ENCODE measurements at places on chromosomes 6 and 20.

DNA sequence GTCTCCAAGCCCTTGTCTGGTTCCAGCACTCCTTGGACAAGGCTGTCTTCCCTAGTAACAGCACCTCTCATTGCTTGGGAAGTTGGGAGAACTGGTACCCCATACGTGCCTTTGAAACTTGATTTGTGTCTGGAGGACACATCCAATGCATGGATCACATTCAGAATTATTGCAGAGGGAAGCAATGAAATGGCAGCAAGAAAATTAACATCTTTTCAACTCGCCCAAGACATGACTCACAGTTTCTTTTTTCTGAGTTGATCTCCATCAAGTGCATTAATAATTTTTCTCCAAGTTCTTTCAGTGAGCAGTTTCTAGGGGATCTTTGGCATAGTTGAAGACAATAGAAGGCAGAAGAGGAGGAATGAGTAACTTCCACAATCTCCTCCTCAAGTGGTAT lies 22.3 kb upstream of the PI3 start:
- no peak for DNase-seq

DNA sequence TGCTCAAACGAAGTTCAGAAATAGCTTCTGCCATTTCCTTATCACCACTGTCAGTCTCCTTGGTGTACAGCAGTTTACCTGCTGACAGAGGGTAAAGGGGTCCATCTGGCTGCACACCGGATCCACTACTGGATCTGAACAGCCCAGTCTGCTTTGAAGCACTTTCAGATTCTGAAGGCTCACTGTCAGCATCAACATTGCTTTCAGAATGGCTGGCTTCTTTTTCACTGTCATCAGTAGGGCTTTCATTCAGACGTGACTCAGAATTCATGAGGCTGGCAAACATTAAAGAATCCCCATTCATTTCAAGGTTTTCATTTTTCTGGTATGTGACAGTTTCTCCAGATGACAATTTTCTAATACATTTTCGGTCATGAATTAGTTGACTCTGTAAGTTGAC lies 21.0 kb upstream of the PNISR start:
- DNase-seq = no peak

- no peak for DNase-seq
Observed at GRCh38 chr6:140436023-140436811, 1061.8 kb upstream of the CITED2 start.

DNA sequence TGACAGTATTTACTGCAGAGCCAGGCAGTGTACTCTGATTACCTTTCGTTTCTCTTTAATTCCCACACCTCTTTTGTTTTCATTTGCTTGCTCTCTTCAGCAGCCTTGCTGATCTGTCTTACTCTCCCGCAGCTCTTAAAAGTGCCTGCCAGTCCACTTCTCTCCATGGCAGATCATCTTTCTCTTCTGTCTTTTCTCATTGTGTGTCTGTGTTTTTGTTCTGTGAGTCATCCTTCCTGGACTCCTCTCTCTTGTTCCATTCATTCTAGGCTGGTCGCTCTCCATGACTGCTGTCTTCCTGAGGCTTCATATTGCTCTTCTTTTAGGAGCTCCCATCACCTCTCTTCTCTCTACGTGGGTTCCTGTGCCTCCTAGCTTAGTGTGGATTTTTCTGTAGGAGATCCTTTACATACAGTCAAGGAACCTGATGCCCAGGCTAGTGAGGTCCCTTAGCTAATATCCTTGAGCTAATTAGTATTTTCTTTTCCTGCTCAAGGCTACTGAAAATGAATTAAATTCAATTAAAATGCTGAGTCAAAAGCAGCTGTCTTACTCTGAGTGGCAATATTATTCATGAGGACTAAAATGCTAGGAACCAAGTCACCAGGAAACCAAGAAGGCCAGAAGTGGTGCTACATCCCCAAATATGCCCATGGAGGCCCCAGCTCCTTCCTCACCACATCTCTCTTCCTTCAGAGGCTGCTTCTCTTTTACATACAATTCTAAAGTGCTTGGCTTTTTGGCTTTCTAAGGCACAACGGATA lies 86.1 kb downstream of the SLX4IP start:
- DNase-seq = no peak

GRCh38 chr6:84421031-84421430 lies 193.6 kb upstream of the CEP162 start:
- no peak for DNase-seq

DNA sequence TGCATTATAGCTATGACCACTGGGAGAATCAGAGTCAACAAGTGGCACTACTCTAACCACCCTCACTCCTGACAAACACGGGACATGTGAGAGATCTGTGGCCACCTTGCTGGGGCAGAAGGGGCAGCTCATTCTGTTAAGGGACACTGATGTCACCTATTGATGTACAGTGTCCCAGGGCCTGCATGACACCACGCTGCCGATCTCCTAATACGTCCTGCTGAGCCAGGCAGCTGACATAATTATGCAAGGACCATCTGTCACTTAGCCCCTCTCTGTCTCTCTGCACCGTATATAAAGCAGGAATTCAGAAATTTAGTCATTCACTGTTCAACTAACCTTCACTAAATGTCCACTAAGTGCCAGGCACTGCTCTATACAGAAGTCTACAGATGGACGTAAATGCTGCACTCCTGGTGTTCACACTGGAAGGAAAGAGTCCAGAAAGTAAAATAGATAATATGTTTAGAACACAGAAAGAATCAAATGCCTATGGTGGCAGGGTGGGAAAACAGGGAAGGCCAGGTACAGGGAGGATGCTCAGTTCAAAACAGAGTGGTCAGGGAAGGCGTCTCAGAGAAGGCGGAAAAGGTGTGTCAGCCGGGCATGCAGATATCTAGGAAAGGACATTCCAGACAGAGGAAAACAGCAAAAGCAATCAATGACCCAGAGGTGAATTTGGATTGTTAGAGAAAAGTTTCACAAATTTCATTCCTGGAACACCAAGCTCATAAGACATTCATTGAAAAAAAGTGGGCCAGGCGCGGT lies 173.8 kb downstream of the ZNF217 start:
- DNase-seq = no peak

DNA sequence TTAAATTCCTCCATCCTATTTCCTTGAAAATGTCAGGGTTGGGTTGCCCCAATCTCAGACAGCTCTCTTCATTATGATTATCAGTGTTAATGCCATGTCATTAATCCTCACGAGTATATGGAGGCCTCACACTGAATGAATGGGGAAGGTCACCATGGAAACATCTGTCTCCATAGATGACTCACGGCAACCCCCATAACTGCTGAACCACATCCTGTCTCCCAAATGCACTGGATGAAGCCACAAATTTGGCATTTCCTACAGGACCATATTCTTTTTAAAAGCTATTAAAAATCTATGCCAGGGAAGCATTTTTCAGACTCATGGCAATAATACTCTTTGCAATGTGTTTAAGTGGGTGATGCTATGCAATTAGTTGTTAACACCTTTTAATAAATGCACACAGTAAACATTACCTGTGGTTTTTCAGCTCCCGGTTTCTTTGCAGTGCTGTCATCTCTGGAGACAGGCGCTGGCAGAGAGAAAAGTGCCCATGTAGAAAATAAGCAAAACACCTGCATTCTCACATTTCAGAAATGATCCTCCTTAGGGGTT lies 80.1 kb upstream of the PTPRK start:
- DNase-seq = no peak

DNA sequence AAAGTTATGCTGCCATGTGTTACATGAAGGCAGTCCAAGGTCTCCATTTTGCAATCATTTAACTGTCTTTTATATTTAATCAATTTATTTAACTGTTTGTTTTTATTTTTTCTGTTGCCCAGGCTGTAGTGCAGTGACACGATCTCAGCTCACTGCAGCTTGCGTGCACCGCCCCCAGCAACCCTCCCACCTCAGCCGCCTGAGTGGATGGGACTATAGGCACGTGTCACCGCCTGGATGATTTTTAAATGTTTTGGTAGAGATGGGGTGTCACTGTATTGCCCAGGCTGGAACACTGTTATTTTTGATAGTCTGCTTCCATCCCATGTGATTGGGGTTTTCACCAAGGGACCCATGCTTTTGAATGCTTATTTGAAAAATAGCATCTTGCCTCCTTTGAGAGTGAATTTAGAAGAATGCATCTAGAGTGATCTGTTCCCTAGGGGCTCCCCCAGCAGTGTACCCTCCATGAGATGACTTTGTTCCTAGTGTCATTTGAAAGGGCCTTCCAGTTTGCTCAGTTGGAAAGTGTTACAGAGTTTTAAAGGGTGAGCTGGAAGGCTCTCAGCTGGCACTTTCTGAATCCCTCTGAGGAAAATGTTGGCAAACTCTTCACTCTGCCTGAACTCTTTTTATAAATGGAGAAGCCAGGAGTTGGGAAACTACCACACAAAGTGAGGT lies 143.4 kb downstream of the JARID2 start:
- DNase-seq = no peak

DNA sequence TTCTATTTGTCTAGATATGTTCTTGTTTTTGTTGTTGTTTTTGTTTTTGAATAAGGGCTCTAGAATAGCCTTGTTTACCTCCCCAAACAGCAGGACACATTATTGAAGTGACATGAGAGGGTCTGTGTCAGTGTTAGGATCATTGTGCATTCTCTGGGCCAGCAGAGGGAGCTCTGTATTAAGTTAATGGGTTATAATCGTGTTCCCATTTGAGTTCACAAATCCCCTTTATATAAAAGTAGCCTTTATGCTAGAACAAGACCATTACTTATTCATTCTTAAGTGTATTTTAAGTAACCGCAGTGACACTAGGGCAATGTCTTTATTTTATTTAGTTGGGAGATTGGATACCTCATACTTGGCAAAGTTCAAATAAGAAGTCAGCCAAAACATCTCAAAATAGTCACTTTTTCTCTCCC lies 44.8 kb downstream of the STK4 start:
- DNase-seq = no peak

DNA sequence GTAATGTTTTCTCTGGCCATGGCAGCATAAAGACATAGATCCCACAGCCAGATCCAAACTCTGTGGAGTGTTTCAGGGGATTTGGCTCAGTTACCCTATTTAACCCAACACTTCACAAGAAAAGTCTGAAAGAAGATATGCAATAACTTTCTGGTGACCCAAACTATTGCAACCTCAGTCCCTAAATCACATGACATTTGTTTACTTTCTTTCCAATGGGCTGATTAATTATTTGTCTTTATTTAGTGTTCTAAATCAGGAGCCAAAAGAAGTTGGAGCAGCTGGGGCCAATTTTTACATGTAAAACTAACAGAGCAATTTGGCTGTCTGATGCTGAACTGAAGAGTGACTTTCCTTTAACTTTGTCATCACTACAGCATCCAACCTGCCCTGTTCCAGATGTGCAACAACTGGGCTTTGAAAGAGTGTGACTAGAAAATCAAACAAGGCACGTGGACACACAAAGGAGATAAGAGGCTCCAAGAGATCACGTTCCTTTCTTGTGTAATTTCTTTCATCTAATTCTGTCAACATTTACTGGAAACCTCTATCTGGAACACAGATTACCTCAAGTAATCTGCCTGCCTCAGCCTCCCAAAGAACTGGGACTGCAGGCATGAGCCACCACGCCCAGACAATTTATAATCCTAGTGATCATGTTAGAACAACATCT lies 90.8 kb downstream of the TRMT11 start:
- DNase-seq = no peak

GRCh38 chr6:109772883-109773431 lies 81.9 kb downstream of the FIG4 start:
- no peak for DNase-seq

GRCh38 chr20:56788671-56789610 lies 159.8 kb downstream of the TFAP2C start:
- DNase-seq = no peak

GRCh38 chr6:168166627-168167026 lies 87.6 kb upstream of the FRMD1 start:
- DNase-seq = no peak

DNA sequence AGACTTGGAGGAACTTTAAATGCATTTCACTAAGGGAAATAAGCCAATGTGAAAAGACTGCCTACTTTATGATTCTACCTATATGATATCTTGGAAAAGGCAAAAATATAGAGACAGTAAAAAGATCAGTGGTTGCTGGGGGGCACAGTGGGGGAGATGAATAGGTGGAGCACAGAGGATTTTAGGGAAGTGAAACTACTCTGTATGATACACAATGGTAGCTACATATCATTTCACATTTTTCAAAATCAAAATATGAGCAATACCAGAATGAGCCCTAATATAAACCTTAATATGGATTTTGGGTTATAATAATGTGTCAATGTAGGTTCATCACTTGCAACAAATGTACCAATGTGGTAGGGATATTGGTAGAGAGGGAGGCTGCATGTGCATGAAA lies 161.4 kb upstream of the HTR1E start:
- DNase-seq = no peak

GRCh38 chr6:28922004-28922820 lies 1.6 kb downstream of the TRIM27 start:
- no peak for DNase-seq

- DNase-seq = no peak
Observed at GRCh38 chr6:157881342-157881741, 58.3 kb downstream of the SNX9 start.

- DNase-seq = no peak
Observed at GRCh38 chr20:42051921-42052320, 433.7 kb upstream of the CHD6 start.

- DNase-seq = no peak
Observed at GRCh38 chr6:136015531-136015930, 164.0 kb downstream of the PDE7B start.

DNA sequence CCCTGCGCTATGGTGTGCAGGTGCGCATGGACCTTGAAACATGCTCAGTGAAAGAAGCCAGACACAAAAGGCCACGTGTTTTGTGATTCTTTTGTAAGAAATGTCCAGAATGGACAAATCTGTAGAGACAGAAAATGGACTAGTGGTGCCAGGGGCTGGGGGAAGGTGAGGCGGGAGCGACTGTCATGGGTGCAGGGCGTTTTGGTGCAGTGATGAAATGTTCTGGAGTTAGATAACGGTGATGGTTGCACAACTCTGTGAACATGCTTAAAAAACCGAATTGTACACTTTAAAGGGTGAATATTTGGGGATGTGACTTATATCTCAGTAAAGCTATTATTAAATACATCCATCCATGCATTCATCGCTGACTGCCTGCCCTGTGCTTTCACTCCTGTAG lies 31.7 kb upstream of the NTSR1 start:
- DNase-seq = no peak

DNA sequence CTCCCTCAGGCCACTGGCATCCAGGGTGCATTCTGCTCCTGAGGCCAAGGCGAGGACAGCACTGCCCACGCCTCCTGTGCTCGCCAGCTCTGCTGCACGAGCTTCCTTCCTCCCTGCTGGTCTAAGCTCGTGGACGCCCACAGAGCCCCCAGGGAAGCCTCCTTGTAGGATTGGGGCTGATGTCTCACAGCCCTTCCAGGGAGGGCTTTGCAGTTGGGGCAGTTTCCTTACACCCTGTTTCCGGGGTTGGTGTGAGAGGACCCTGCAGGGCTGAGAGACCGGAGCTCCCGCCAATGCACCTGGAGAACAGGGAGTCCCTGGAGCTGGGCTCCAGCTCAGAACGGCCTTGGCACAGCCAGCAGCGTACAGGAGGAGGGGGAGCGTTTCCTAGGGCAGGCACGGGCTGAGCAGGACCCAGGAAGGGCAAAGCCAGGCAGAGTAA lies 172.4 kb upstream of the PDE10A start:
- no peak for DNase-seq

GRCh38 chr6:100176311-100176950 lies 182.4 kb upstream of the MCHR2 start:
- no peak for DNase-seq

GRCh38 chr6:22610127-22610526 lies 40.8 kb downstream of the HDGFL1 start:
- DNase-seq = no peak
